ENCODE measurements at places on chromosomes 16 and 17.

- DNase-seq = peak; percentile 18
These were observed 45.0 kb downstream of the TEX2 start for GRCh38 chr17:64218066-64218465.

- peak; percentile 77 for DNase-seq
These were observed 7.9 kb downstream of the PNPO start for GRCh38 chr17:47949197-47949759.

DNA sequence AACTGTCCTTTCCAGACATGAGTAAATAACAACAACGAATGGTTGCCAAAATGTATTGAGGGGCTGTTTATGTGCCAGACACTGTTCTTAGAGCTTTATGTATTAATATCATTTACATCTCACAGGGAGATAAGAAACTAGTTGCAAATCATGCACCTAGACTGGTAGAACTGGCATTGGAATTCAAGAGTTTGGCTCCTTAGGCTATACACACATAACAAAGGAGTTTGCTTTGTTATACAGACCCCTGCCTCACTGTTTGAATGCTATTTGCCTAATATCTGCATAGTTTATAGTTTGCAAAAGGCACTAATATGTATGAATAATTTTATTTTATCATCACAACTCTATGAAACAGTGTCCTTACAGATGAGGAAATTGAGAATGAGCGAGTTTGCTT lies 100.0 kb downstream of the FTO start:
- DNase-seq = no peak

GRCh38 chr17:6559753-6560215 lies 3.4 kb upstream of the PITPNM3 start:
- DNase-seq = no peak

GRCh38 chr16:87131061-87131995 lies 185.9 kb downstream of the C16orf95 start:
- DNase-seq = no peak

GRCh38 chr17:32985050-32985756 lies 6.4 kb upstream of the SPACA3 start:
- DNase-seq = no peak

Measured in T-helper 1 cell (primary cell).